CD4-positive, alpha-beta T cell treated with Interleukin-10 for 1 hour (primary cell): ENCODE measurements at places on chromosomes 7 and 10.

DNA sequence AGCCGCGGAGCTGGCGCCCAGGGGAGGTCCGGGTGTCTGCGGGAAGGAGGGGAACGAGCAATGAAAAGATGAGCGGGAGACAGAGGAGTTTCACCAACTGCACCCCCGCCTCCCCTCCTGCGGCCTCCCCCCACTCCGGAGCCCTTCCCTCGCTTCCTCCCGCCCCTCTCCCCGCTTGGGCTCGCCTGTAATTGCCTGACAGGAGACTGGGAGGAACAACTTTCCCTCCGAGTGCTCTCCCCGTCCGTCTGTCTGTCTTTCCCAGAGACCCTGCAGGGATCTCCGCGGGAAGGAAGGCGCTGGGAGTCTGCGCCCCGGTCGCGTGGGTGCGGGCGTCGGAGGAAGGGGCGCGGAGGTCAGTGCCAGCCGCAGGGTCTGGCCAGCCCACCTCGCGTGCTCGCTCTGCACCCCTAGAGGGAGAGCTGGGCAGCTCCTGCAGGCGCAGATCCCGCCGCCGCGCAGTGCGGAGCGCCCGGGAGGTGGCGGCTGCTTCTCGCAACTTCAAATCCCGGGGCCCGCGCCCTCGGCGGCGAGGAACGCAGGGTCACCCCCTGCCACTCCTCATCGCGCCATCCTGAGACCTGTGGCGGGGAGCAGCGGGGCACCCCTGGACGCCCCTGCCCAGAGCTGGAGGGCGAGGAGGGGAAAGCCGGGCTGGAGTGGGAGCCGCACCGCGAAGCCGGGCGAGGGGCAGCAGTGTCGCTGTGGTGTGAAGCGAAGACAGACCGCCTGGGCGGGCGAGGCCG is 511 bp upstream of the NRP1 start:
- peak; percentile 3 for DNase-seq

- no peak for DNase-seq
Measured at GRCh38 chr7:94955807-94956206, 48.4 kb downstream of the PPP1R9A start.

DNA sequence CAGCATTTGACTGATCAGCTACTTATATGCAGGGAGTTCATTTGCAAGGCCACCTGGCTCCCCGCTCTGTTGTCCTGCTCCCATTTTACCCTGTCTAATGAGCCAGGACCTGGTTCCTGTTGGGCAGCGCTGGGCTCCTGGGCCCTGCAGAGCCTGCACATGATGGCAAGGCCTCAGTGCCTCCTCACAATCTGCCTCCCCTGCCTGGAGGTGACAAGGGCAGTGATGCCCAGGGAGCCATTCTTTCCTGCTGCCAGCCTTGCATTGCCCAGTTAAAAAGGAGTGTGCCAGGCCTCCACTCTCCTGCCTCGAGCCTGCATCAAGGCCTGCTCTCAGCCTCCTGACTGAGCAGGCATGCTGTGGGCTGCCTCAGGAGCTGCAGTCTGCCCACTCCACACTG is 28.5 kb downstream of the CHAT start:
- DNase-seq = no peak

- DNase-seq = no peak
Measured at GRCh38 chr7:32890793-32891042, 842 bp downstream of the KBTBD2 start.

- no peak for DNase-seq
Measured at GRCh38 chr7:110766864-110767263, 324.1 kb upstream of the LRRN3 start.

DNA sequence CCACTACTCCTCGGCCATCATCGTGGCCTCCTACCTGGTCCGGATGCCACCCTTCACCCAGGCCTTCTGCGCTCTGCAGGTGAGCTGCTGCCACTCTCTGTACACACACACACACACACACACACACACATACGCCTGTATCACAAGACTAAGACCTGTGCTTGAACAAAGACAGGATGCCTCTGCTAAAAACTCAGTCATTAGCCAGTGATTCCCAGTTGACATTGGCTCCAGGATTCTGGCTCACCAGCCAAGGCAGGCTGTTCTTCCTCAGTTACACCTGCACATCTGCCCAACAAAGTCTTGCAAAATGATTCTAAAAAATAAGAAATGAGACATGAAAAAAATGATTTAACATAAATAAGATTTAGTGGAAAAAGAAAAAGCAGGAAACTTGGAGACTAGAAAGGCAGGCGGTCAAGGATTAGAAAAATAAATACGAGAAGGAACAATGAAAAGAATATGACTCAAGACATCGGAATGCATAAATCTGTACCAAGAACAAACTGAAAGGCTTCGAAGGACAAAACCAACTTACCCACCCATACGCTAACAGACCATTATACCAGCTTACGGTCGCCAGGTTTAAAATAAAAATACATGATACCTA is 7.4 kb upstream of the LRRC18 start:
- no peak for DNase-seq

DNA sequence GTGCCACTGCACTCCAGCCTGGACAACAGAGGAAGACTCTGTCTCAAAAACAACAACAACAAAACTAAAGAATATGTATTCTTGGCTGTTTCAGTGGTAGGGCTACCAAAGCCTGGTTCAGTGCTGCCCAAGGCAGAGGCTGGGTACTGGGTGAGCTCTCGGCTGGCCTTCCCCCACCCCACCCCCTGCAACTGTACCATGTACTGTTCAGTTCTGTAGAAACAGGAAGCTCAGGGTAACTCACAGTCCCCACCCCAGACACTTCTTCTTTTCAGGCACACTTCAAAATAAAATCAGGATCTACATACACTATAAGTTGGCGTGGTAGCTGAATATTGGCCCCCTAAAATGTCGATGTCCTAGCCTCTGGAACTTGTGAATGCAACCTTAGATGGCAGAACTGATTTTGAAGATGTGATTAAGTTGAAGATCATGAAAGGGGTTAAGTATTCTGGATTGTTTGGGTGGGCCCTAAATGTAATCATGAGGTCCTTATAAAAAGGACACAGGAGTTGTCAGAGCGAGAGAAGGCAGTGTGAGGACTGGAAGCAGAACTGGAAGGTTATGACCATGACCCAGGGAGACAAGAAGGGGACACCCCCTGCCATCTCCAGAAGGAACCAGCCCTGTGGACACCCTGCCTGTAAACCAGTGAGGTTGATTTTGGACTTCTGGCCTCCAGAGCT is 31.2 kb downstream of the TBXAS1 start:
- DNase-seq = no peak

DNA sequence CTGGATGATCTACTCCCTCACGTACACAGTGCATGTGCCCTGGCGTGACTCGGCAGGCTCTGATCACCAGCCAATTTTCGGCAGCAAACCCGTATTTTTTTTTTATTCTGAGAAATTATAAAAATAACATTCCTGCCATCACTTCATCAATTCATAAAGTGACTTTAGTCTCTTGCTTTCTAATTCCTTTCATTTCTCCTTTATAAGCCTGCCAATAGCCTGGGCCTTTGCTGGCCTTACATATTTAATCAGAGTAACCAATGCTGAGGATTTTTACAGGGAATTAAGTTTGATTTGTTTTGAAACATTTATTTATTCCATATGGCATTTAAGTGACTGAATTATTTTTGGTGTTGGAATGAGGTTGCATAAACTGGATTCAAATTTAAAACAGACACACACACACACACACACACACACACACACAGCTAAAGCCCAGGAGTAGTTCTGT is 140.8 kb downstream of the ETV1 start:
- DNase-seq = no peak

GRCh38 chr7:140016540-140016939 is 46.2 kb downstream of the PARP12 start:
- DNase-seq = no peak

GRCh38 chr10:71756311-71757191 is 16.8 kb downstream of the VSIR start:
- DNase-seq = peak; percentile 54

DNA sequence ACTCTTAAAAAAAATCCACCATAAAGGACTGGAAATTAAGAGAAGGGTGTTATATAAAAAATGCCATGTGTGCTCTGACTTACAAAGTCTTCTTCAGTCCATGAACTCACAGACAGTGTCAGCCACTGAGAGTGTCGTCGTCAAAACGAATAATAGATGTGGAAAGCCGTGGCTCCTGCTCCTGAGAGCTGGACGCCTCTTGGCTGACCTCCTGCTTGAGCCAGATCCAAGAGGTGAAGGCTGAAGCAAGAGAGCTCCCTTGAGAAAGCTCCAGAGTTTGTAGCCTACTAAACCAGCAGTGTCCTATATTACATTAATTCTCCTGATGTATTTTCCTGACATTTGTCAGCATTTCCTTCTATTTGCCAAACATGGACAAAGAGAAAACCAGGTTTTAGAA is 234.3 kb upstream of the C7orf33 start:
- DNase-seq = no peak

GRCh38 chr7:148142660-148143248 is 447.8 kb upstream of the C7orf33 start:
- no peak for DNase-seq

DNA sequence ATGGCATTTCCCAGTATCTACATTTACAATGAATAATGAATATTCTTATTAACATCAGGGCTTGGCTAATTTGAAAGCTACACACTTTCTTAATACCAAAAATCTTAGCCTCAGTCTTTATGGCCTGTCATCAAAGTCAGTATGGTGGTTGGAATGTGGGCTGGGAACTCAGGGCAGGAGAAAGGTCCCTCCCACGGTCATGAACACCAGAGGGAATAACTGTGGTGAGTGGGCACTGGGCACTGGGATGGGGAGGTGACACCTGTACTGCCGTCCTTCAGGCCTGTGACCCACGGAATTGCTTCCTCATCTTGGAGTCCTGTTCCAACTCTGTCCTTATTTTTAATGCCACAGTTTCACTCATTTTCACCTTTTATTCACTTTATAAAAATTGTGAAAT is 276.9 kb upstream of the PLPP4 start:
- no peak for DNase-seq

DNA sequence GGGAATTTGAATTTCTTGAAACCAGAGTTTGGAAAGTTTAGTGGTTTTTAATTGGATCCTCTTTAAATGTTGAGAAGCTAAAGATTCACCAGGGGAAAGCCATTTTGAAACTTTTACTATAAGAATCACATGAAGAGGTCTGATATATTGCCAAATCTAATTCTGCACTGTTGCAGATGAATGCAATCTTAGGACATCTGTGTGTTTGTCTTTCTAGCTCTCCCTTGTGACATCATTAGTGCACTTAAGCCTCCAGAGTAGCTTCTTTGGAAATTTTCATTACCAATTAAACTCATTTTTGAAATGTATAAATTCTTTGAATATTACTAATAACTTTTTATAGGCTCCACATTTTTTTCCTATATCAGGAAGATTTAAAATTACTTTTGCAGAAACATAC is 160.2 kb downstream of the BICC1 start:
- DNase-seq = no peak

DNA sequence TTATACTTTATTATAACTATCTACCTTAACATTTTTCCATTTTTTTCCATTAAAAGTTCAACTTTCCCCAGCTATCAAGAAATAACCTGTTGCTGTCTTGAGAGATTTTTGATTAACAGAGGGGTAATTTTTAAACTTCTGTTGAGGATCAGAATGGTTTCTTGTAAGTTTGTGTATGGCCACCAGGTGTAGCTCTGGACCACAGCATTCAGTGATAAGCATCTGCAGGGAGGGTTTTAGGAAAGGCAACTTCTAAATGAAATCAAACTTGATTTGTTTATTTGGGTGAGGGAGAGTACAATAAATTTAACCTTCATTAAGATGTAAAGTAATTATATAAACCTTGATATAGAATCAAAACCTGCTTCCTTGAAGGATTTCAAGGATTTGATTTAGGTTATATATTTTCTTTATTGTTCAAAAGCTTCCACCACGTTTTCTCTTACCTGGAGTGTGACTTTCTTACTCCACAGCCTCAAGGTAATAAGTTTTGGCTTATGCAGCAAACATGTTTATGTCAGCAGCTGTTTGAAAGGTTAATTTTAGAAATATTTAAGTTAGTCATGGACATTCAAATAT is 153.3 kb downstream of the STK31 start:
- DNase-seq = peak; percentile 26

DNA sequence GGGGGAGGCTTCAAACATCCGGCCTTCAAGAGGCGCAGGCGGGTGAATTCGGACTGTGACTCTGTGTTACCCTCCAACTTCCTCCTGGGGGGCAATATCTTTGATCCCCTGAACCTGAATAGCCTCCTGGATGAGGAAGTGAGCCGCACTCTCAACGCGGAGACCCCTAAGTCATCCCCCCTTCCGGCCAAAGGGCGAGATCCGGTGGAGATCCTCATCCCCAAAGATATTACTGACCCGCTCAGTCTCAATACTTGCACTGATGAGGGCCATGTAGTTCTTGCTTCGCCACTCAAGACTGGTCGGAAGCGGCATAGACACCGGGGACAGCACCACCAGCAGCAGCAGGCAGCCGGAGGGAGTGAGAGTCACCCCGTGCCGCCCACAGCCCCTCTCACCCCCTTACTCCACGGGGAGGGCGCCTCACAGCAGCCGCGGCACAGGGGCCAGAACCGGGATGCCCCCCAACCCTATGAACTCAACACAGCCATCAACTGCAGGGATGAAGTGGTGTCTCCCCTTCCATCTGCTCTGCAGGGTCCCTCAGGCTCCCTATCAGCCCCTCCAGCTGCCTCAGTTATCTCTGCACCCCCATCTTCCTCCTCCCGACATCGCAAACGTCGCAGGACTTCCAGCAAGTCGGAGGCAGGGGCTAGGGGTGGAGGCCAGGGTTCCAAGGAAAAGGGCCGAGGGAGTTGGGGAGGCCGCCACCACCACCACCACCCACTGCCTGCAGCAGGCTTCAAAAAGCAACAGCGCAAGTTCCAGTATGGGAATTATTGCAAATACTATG is 1.1 kb downstream of the MEPCE start:
- DNase-seq = peak; percentile 52

DNA sequence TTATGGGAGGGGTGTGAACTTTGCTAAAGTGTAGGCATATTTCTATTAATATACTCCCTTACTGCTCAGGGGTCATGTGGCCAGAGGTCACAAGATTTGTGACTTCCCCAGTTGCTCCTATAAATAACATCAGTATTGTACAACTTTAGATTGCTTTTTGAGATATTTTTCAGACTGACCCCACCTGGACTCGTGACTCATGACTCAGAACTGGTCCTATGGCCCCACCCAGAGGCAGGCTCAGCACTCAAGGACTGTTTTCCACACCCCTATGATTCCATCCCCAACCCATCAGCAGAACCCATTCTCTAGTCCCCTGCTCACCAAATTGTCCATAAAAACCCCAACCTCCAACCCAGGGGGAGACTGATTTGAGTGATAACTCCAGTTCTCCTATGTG is 2.7 kb upstream of the CUL2 start:
- DNase-seq = no peak

- DNase-seq = no peak
Measured at GRCh38 chr10:97124211-97124610, 61.5 kb downstream of the SLIT1 start.

GRCh38 chr10:69069090-69070042 is 18.5 kb upstream of the SRGN start:
- DNase-seq = no peak
